ENCODE measurements at places on chromosomes 2 and 18.

GRCh38 chr2:46068636-46069035, 228.6 kb upstream of the EPAS1 start:
- DNase-seq: no peak

DNA sequence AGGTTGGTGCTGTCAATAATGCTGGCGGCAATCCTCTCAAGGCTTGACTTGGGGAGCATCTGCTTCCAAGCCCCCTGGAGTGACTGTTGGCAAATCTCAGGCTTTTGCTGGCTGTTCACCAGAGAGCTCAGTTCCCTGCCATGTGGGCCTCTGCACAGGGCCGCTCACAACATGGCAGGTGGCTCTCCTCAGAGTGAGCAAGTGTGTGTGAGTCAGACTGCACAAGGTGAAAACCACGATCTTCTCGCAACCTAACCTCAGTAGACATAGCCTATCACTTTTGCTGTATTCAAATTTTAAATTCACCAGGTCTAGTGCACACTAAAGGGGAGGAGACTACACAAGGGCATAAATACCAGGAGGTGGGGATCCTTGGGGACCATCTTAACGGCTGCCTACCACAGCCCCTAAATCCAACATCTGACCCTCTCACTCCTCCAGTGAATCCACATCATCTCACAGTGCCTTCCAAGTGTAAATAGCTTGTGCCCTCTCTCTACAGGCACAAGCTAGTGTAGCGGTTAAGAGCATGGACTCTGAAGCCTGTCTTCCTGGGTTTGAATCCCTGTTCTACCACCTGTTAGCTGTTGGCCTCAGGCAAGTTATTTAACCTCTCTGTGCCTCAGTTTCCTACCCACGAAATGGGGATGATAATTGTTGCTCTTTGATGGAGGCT, 187.7 kb upstream of the CXCR4 start:
- no peak for DNase-seq

GRCh38 chr2:23330214-23330613, 54.8 kb upstream of the KLHL29 start:
- DNase-seq: no peak

GRCh38 chr18:48728204-48728833, 189.5 kb downstream of the CTIF start:
- DNase-seq: no peak

GRCh38 chr2:11814979-11815510, 68.6 kb downstream of the LPIN1 start:
- DNase-seq: no peak

- peak; percentile 0 for DNase-seq
These were observed 1173.1 kb upstream of the ZEB2 start for GRCh38 chr2:145692971-145693478.

- no peak for DNase-seq
These were observed 816.2 kb downstream of the MBD2 start for GRCh38 chr18:53408271-53408670.

GRCh38 chr2:201507725-201508124, 56.2 kb downstream of the STRADB start:
- no peak for DNase-seq

- no peak for DNase-seq
These were observed 44.7 kb upstream of the KIDINS220 start for GRCh38 chr2:8882094-8882493.

DNA sequence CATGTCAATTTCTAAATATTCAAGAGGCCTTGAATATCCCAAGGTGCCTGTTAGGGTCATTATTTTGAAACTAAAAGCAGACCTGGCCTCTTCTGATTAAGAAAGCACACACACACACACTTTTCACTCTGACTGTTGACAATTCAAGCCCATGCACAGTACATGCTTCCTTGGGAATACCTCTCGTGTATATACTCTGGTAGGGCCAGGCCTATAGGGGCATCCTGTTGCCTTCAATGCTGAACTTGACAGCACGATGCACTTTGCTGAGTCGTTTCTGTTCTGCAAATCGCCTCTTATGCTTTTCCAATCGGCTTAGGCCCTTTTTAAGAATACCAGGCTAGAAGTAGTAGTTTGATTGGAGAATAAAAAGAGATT, 40.6 kb downstream of the IWS1 start:
- DNase-seq: no peak

Data from GM19239 (cell line).